ENCODE measurements at places on chromosomes 16 and 17. TPM values are rescaled to one million over a fixed set of nuclear protein-coding genes. Genes with fewer than 3 reads are reported as not detected.

Gene CACNG4
- 62.3 TPM for total RNA-seq

Gene ABCC12
- total RNA-seq = 1.3 TPM

Gene CACNG1
- 0.63 TPM for total RNA-seq

Gene PRSS33
- not detected for total RNA-seq

Gene EFNB3
- 19.7 TPM for total RNA-seq

Gene BCAR1
- total RNA-seq = 28.5 TPM

Gene GDPD3
- 1.9 TPM for total RNA-seq
